ENCODE measurements at places on chromosomes 12 and 14. TPM values are rescaled to one million over a fixed set of nuclear protein-coding genes. Genes with fewer than 3 reads are reported as not detected.

GRCh38 chr14:59086241-59086882, 102.1 kb upstream of the DAAM1 start:
- DNase-seq, result no peak
- H3K36me3 ChIP-seq, result no peaks in the 10 kb centered on the region
- H3K27me3 ChIP-seq, result no peaks in the 10 kb centered on the region
- no peak overlapping the region for H3K4me3 ChIP-seq

GRCh38 chr14:21088687-21089086, 9.8 kb downstream of the ZNF219 start:
- H3K27me3 ChIP-seq, result no peaks in the 10 kb centered on the region
- no peaks in the 10 kb centered on the region for H3K36me3 ChIP-seq
- DNase-seq, result no peak
- no peak overlapping the region for H3K27ac ChIP-seq

Gene HOXC6
- total RNA-seq, result 2.1 TPM

GRCh38 chr12:100163416-100164152, 20.9 kb upstream of the BLTP3B start:
- no peaks in the 10 kb centered on the region for H3K27me3 ChIP-seq
- no peak overlapping the region for H3K27ac ChIP-seq
- H3K36me3 ChIP-seq, result no peaks in the 10 kb centered on the region
- H3K4me1 ChIP-seq, result no peaks in the 10 kb centered on the region
- DNase-seq, result peak; percentile 38

Gene LBHD2
- total RNA-seq, result not detected

- H3K27me3 ChIP-seq, result no peaks in the 10 kb centered on the region
- H3K4me3 ChIP-seq, result no peak overlapping the region
- H3K27ac ChIP-seq, result no peak overlapping the region
- no peaks in the 10 kb centered on the region for H3K36me3 ChIP-seq
- no peaks in the 10 kb centered on the region for H3K4me1 ChIP-seq
These were observed 12.0 kb downstream of the TM7SF3 start for GRCh38 chr12:27002141-27002540.

DNA sequence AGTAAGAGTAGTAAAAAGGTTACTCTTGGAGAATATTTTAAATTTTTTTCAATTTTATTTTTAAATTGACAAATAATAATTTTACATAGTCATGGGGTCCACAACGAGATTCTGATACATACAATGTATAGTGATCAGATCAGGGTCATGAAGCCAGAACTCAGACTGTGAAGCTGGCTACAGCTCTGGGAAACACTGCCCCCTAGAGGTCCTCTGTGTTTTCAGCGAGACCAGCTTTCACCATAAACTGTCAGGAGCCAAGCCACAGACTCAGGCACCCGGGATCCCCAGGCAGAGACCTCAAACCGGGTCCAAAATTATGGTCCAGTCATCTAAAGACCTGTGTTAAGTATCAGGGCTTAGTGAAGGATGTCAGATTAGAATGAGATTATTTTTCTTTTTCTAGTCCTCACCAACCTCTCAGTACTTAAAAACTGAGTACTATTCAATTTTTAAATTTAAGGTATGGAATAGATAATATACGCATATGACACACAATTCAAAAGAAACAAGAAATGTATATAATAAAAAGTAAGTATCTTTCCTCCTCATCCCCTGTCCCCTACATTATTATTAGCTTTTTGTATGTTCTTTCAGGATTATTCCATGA, 397.1 kb downstream of the MDGA2 start:
- peaks cover 3% of the 10 kb centered on the region for H3K27me3 ChIP-seq
- no peak overlapping the region for H3K4me3 ChIP-seq
- no peaks in the 10 kb centered on the region for H3K4me1 ChIP-seq
- H3K27ac ChIP-seq, result no peak overlapping the region
- DNase-seq, result no peak

Gene PTPRQ
- total RNA-seq, result 0.29 TPM

Gene BTBD7
- 55.3 TPM for total RNA-seq

DNA sequence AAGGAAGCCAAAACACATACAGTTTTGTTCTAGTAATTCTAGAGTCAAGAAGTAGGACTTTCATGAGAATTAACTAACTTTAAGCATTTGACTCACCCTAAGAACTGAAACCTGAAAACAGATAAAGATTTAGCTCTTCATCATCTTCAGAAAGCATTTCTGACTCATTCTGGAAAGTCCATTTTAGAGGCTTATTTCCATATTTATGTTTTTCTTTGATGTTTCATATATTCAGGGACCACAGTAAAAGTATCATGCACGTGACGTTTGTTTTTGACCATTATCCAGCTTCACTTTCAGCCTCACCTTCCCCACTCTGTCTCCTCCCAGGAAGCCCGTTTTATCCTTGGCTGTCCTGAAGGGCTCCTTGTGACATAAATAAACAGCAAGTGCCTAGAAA, 79.2 kb downstream of the MDGA2 start:
- H3K36me3 ChIP-seq, result no peaks in the 10 kb centered on the region
- no peaks in the 10 kb centered on the region for H3K4me1 ChIP-seq
- H3K27ac ChIP-seq, result no peak overlapping the region
- H3K27me3 ChIP-seq, result no peaks in the 10 kb centered on the region

DNA sequence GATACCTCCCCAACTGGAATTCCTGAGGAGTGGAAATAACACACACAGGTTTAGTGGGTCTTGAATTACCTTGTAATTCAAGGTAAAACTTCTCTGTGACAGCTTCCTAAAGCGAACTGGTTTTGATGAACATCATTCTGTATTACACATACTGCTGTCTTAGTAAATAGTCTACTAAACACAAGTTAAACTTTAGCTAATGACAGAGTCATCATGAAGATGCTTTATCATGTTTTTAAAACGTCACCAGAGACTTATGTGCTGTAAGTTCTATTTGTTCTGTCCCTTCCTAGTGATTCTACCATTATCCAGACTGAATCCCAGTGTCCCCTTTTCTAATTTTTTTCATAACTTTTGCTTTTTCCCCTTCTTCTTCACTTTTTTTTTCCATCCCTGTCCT, 11.6 kb upstream of the GXYLT1 start:
- H3K36me3 ChIP-seq, result no peaks in the 10 kb centered on the region
- H3K27me3 ChIP-seq, result no peaks in the 10 kb centered on the region
- H3K27ac ChIP-seq, result no peak overlapping the region
- no peak overlapping the region for H3K4me3 ChIP-seq
- no peak for DNase-seq

DNA sequence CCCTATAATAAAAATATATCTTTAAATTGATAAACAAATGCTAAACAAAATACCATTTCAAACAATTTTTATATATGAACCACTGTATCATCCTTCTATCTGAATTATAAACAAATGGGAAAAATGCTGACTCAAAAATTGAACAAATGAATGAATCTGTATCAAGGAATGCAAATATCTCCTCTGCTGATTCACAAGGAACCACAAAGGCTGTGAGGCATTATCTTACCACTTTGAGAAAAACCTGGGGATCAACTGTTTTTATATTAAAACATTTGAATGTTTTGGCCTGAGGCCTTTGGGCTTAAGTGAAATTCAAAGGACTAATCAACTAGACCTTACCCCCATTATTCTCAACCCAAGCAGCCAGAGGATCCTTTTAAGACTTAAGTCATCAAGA, 86.3 kb downstream of the EML5 start:
- no peak for DNase-seq
- H3K36me3 ChIP-seq, result no peaks in the 10 kb centered on the region
- no peak overlapping the region for H3K27ac ChIP-seq

GRCh38 chr12:48779869-48780268, 9.0 kb downstream of the ADCY6 start:
- no peaks in the 10 kb centered on the region for H3K27me3 ChIP-seq
- no peaks in the 10 kb centered on the region for H3K36me3 ChIP-seq
- H3K4me3 ChIP-seq, result no peak overlapping the region
- peak; percentile 71 for DNase-seq

- no peak overlapping the region for H3K27ac ChIP-seq
- H3K4me3 ChIP-seq, result no peak overlapping the region
- DNase-seq, result no peak
- H3K4me1 ChIP-seq, result no peaks in the 10 kb centered on the region
- no peaks in the 10 kb centered on the region for H3K36me3 ChIP-seq
- H3K27me3 ChIP-seq, result no peaks in the 10 kb centered on the region
These were observed 156.5 kb upstream of the AMIGO2 start for GRCh38 chr12:47236109-47236714.

- H3K27me3 ChIP-seq, result no peaks in the 10 kb centered on the region
- no peak overlapping the region for H3K27ac ChIP-seq
- no peaks in the 10 kb centered on the region for H3K36me3 ChIP-seq
- H3K4me1 ChIP-seq, result no peaks in the 10 kb centered on the region
- H3K4me3 ChIP-seq, result peak overlapping the region; percentile 61
These were observed 13.3 kb upstream of the MAP3K9 start for GRCh38 chr14:70822530-70823185.

Gene GPX2
- 0.29 TPM for total RNA-seq

GRCh38 chr12:30155001-30155730, 371.4 kb upstream of the TMTC1 start:
- H3K36me3 ChIP-seq, result no peaks in the 10 kb centered on the region
- H3K4me1 ChIP-seq, result no peaks in the 10 kb centered on the region
- no peak overlapping the region for H3K27ac ChIP-seq
- H3K4me3 ChIP-seq, result no peak overlapping the region
- no peaks in the 10 kb centered on the region for H3K27me3 ChIP-seq

Gene HPD
- total RNA-seq, result not detected

- H3K27me3 ChIP-seq, result no peaks in the 10 kb centered on the region
- no peaks in the 10 kb centered on the region for H3K36me3 ChIP-seq
- peak overlapping the region; percentile 74 for H3K4me3 ChIP-seq
- H3K4me1 ChIP-seq, result no peaks in the 10 kb centered on the region
- no peak for DNase-seq
- peak overlapping the region; percentile 68 for H3K27ac ChIP-seq
These were observed 489 bp downstream of the CEP290 start for GRCh38 chr12:88141425-88141773.

- no peak overlapping the region for H3K4me3 ChIP-seq
- H3K27me3 ChIP-seq, result no peaks in the 10 kb centered on the region
- H3K36me3 ChIP-seq, result no peaks in the 10 kb centered on the region
- H3K4me1 ChIP-seq, result peaks cover 8% of the 10 kb centered on the region
These were observed 10.6 kb downstream of the EML1 start for GRCh38 chr14:99803803-99804202.

- H3K36me3 ChIP-seq, result no peaks in the 10 kb centered on the region
- H3K4me3 ChIP-seq, result no peak overlapping the region
These were observed 212.8 kb upstream of the BMP4 start for GRCh38 chr14:54169254-54169924.

Gene BIN2
- total RNA-seq, result 1.3 TPM

DNA sequence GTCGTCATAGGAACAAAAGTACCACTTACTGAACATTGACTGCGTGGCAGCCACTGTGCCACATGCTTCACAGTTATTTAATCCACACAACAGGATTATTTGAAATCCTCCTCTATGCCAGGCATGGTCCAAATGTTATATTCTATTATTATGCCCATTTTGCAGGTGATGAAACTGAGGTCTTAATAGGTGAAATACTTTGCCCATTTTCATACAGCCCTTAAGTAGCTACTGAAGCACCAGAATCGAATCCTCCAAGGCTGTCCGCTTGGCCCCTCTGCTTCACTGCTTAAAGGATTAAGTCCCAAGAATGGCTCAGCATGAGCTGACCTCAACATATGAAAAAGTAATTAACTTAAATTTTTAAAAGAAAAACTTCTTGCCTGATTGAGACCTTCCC, 212.8 kb downstream of the EGLN3 start:
- no peak overlapping the region for H3K27ac ChIP-seq
- H3K4me1 ChIP-seq, result no peaks in the 10 kb centered on the region
- no peak for DNase-seq
- no peaks in the 10 kb centered on the region for H3K27me3 ChIP-seq
- no peaks in the 10 kb centered on the region for H3K36me3 ChIP-seq
- no peak overlapping the region for H3K4me3 ChIP-seq
